SK-MEL-5 (cell line): ENCODE measurements at places on chromosomes 5 and 9. TPM values are rescaled to one million over a fixed set of nuclear protein-coding genes. Genes with fewer than 3 reads are reported as not detected.

GRCh38 chr9:115276621-115277020, 158.7 kb upstream of the TNC start:
- DNase-seq = no peak

GRCh38 chr9:16247188-16247875, 623.1 kb downstream of the BNC2 start:
- DNase-seq = no peak

- DNase-seq = no peak
These were observed 70.0 kb downstream of the SECISBP2 start for GRCh38 chr9:89388084-89388867.

DNA sequence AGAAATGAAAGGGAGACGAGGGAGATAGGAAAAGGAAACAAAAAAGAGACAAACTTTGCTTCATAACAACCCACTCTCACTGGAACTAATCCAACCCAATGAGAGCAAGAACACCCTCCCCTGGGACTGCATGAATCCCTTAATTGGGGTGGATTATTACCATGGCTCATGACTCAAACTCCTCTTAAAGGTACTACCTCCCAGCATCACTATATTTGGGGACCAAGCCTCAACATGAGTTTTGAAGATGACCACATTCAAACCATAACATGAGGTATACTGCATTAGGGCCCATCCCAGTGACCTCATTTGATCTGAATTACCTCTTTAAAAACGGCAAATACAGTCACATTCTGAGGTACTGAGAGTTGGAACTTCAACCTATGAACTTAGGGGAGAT, 8.0 kb downstream of the MTAP start:
- no peak for DNase-seq

Gene CER1
- total RNA-seq = not detected in 2 replicates

DNA sequence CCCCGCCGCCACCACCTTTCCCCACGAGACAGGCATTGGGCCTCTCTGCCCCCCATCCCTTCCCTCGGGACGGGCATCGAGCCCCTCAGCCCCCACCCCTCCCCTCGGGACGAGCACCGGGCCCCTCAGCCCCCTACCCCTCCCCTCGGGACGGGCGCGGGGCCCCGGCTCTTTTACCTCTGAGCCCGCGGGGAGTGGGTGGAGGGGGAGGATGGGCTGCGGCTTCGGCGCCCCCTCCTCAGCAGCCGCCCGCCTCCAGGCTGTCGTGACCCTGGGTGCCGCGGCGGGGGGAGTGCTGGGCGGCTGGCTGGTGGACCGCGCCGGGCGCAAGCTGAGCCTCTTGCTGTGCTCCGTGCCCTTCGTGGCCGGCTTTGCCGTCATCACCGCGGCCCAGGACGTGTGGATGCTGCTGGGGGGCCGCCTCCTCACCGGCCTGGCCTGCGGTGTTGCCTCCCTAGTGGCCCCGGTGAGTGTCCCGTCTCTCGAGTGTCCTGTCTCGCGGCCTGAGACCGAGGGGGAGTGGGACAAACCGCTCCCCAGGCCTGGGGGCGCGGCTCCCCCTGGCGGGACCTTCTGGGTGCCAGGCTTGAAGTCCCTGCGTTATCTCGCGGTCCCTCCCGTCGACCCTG, 791 bp downstream of the SLC2A8 start:
- DNase-seq = no peak

- DNase-seq = no peak
These were observed 32.0 kb downstream of the MAN2A1 start for GRCh38 chr5:109721741-109722140.

- DNase-seq = no peak
These were observed 542.1 kb downstream of the IRX1 start for GRCh38 chr5:4137781-4138180.

GRCh38 chr9:122075135-122076030, 17.7 kb downstream of the TTLL11 start:
- no peak for DNase-seq

DNA sequence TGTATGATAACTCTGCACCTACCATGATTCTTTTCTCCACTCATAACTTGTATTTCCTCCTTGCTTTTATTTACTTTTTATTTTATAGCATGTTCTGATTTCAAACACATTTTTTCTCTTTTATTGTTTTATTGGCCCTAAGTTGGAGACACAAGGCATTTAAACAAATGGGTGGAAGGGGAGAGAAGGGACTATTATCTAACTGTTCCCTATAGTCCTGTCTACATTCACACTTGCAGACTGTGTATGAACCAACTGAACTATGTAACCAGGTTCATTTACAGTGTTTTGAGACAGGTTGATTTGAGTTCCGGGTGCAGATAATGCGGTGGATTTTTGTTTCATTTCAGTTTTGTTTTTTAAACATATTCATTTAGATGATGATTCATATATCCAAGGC, 830.6 kb upstream of the SEMA6A start:
- no peak for DNase-seq

GRCh38 chr5:67998709-67999261, 216.8 kb upstream of the PIK3R1 start:
- DNase-seq = peak; percentile 17

DNA sequence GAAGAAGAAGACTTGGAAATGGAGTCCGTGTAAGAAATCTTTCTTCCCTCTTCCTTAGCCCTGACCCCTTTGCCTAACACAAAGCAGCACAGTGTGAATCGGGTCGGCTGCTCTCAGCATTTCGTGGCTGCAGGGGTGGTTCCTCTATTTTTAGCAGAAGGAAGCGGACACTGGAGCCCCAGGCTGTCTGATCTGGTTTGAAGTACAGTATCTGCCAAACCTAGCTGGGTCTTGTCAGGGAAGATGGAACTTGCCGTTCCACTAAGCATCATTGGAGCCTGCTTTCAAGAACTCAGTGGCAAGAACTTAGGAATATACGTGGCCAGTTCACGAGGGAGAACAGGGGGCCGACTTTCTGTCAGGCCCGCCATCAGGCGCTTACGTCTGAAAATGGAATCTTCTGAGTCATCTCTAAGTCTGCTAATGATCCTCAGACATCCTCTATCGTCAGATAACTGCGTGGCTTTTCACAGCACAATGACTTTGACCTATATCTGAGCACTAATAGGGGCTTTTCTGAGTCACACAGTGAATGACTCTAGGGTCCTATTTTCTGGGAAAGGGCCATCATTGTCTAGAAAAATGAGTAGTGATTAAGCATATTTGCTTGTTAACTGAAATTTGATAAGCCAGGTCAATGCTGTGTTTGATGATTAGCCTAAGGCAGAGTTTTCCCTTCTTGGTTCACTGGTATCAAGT, 43.3 kb upstream of the NCS1 start:
- DNase-seq = peak; percentile 99

GRCh38 chr9:97543561-97543960, 42.1 kb downstream of the TMOD1 start:
- DNase-seq = no peak

Gene NPR3
- not detected in 2 replicates for total RNA-seq

GRCh38 chr5:131511934-131512333, 123.1 kb downstream of the RAPGEF6 start:
- no peak for DNase-seq

GRCh38 chr9:94745806-94746540, 19.5 kb downstream of the AOPEP start:
- no peak for DNase-seq

GRCh38 chr5:159207222-159207685, 2.1 kb downstream of the RNF145 start:
- no peak for DNase-seq

Gene SHC3
- 0.03 TPM in 1 of 2 replicates, not detected in the other for total RNA-seq

Gene TERT
- total RNA-seq = 0.35 and 0.42 TPM in 2 replicates

DNA sequence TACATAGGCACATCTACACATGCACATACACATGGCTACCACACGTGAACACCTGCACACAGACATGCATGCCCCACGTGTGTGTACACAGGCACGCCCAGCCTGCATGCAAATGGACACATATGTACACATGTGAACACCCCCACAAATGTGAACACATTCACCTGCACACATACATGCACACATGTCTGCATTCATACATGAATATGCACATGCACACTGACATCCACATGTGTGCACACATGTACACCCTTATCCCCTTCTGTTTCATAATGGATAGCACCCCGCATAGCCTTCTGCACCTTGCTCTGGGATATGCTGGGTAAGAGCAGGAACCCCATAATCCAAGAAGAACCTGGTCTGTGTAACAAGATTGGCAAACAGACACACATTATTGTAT, 66.2 kb downstream of the WNK2 start:
- DNase-seq = no peak

DNA sequence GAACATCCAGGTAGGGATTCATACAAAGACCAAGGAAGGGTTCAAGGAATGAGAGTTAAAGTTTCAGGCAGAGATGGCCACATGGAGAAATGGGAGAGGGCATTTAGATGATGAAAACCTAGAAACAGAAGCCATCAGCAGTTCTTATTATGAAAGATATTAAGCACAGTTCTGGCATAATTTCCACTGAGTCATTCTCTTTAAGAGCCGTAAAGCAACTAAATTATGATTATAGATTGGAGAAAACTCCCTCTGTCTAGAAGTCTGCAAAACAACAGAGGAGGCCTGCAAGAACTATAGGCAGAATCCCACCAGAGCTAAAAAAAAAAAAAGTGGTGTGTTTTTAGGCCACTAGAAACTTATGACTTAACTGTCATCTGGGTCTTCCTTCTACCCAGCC, 157.1 kb upstream of the MPDZ start:
- no peak for DNase-seq

Gene CDH9
- total RNA-seq = not detected in 2 replicates

- no peak for DNase-seq
These were observed 1055.9 kb downstream of the CDH18 start for GRCh38 chr5:18932081-18932480.

DNA sequence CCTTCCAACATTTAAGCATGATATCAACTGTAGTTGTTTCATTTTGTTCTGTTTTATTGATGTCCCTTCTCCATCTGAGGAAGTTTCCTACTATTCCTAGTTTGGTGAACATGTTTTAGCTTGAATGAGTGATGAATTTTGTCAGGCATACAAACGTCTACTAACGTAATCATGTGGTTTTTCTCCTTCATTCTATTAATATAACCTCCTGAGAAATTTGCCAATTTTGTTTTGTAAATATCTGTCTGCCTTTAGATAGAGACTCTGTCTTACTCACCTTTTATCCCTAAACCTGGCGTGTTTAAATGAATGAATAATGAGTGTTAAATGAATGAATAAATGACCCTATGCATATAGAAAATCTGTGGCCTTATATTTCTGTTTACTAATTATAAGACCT, 26.5 kb upstream of the NREP start:
- DNase-seq = no peak

Gene WDR70
- 42.5 and 45.6 TPM in 2 replicates for total RNA-seq

GRCh38 chr5:82422751-82423181, 144.6 kb upstream of the RPS23 start:
- DNase-seq = no peak

Gene OCLN
- 10.9 and 11.9 TPM in 2 replicates for total RNA-seq

- no peak for DNase-seq
These were observed 33.7 kb upstream of the ZNF366 start for GRCh38 chr5:72540759-72541438.

GRCh38 chr9:36980148-36980974, 53.7 kb downstream of the PAX5 start:
- peak; percentile 38 for DNase-seq

- no peak for DNase-seq
These were observed 42.4 kb upstream of the SV2C start for GRCh38 chr5:76040806-76041205.

Gene VCAN
- 90.3 and 109 TPM in 2 replicates for total RNA-seq

DNA sequence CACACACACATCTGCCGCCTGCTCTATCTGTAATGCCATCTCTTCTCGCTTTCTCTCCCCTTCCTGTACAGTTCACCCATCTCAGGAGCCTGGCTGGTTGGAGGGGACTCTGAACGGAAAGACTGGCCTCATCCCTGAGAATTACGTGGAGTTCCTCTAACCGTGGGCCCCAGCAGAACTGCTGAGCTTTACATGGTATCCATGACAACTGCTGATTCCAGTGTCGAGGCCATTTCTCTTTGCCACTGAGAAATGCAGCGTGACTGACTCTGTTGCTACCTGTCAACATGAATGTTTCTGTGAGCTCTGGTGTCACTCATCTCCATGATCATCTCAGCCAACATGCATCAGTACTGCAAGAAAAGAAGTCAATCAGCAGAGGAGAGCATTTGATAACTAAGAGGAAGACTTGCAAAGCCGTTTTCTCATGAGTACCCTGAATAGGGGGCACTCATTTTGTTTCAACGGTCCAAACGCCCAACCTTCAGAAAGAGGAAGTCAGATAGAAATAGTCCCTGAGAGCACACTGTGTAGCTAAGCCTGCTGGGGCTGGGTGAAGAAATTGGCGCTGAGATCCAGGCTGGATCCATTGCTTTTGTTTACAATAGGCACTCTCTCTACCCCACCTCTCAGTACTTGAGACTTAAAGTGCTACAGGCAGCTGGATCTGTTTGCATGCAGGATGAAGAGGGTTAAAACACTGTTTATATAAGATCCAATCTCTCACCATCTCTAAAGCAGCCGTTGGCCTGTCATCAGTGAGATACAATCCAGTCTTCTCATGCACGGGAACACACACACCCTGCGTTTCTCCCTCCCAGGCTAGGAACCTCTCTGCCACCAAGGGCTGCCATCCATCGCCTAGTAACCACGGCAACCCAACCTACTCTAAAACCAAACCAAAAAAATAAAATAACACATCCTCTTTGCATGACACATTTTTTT, 180.9 kb downstream of the NR3C1 start:
- no peak for DNase-seq

Gene PURA
- total RNA-seq = 8.0 and 9.6 TPM in 2 replicates

GRCh38 chr5:160685219-160685618, 166.8 kb downstream of the ATP10B start:
- no peak for DNase-seq

DNA sequence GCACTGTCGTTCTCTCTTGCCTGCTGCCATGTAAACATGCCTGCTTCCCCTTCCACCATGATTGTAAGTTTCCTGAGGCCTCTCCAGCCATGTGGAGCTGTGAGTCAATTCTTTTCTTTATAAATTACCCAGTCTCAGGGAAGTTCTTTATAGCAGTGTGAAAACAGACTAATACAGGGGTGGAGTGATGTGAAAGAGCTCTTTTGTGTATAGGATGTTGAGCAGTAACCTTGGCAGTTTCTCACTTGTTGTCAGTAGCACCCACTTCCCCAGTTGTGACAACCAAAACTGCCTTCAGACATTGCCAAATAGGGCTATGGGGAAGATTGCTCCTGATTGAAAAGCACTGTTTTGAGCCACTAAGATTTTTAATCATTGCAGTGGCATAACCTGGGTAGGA, 552.2 kb upstream of the ZNF462 start:
- DNase-seq = peak; percentile 37
